ENCODE measurements at places on chromosomes 5 and 9.

DNA sequence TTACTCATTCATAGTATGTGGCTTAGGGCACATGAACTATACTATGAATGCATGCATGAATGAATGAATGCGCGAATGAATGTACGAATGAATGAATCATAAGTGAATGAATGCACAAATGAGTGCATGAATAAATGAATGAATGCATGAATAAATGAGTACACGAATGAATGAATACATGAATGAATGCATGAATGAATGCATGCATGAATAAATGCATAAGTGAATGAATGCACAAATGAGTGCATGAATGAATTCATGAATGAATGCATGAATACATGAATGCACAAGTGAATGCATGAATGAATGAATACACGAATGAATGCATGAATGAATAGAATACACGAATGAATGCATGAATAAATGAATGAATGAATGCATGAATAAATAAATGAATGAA lies 52.5 kb upstream of the FCN1 start:
- DNase-seq, result no peak

- DNase-seq, result no peak
These were observed 40.2 kb upstream of the EXOC3 start for GRCh38 chr5:402615-403359.

GRCh38 chr5:40552981-40553380 lies 126.7 kb upstream of the PTGER4 start:
- no peak for DNase-seq

DNA sequence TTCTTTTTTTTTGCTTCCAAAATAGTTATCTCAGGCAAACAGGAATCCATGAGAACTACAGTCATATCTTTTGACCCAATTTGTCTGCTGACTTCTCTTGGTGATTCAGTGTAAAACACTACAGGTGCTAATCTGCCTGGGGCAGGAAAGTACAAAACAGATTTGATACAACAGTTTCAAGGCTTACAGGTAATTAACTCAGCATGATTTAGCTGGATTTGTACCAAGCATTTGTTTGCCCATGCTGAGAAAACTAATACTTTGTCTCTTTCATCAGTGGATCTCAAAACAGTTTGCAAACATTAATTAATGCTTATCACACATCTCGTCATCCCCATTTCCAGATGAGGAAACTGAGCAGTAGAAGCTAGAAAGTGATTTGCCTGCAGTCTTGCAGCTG lies 312.5 kb upstream of the SEMA6A start:
- no peak for DNase-seq

DNA sequence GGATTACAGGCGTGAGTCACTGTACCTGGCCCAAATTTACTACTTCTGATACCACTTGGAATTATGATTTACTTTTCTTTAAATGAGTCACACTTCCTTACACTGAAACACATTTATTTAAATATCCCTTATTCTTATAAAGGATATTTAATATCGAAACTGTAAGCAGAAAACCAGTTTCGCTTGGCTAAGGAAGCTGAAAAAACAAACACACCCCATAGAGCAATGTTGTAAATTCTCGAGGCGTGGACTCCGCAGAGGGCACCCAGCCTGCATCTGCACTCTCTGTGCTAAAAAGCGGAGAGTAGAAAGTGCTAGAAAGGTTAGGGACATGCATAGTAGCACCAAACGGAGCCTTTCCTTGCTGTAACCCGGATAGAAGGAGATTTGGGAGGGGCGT lies 86.5 kb downstream of the HMCN2 start:
- no peak for DNase-seq

DNA sequence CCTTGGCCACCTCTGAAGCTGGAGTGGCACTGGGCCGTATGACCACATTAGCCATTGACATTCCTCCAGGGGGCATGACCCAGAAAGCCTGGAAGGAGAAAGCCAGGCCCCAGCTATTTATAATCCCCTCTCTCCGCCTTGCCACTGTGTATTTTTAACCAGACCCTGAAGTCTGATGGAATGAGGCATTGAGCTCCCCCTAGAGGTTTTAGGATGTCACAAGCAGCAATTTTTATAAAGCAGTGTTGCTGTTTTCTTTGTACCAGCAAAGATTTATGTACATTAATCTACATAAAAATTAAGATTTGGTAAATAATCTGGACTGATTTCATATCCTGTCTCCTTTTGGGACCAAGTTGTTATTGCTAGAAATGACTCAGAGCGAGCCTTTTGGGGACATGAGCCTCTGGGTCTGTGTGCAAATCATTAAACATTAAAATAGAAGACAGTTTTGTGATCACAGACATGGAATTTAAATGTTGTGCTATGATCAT lies 127.1 kb downstream of the TRIO start:
- no peak for DNase-seq

DNA sequence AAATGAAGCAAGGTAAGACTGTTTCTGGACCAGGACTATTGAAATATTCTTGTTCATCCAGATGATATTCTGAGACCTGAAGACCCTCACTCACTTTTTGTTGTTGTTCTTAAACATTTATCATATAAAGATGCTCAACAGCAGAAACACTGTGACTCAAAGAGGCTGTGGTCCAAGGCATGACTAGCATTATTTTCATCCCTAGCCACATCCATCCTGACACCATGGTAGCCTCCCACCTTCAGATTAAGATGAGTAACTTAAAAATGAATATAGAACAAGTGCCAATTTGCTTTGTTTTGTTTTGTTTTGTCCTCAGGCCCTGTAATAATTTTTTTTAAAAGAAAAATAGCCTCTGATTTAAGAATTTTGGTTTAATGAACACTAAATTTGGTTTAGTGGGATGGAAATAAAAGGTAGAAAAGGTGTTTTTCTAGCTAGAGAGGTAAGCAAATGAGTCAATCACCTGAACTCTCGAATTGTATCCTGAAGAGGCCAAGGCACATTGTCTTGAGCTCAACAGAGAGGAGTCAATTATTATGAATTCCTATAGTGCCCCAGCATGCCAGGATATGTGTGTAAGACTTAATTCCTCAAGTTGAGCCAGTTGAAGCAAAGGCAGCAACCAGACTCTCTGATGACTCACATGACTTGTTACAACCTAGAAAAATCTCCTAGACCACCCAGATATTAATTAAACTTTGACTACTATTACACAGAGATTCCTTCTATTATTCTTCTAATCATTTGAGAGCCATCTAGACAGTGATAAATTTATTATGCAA lies 380.1 kb upstream of the TUSC1 start:
- DNase-seq, result no peak

- DNase-seq, result no peak
These were observed 202.7 kb upstream of the CDKN2B start for GRCh38 chr9:22211588-22212360.

DNA sequence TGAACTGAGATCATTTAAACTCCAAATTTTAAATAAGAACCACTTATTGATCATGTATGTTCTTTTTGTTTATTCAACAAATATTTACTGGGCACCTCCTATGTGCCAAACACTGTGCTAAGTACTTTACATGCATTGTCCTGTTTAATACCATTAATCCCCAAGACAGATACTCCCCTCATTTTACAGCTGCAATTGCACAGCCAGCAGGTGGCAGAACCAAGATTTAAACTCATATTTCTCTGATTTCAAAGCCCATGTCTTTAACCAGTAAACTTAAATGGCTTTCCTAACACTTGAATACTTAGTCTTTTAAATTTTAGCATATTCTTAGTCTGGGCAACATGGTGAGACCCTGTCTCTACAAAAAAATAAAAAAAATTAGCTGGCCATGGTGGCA lies 43.4 kb upstream of the KIAA1958 start:
- DNase-seq, result no peak

DNA sequence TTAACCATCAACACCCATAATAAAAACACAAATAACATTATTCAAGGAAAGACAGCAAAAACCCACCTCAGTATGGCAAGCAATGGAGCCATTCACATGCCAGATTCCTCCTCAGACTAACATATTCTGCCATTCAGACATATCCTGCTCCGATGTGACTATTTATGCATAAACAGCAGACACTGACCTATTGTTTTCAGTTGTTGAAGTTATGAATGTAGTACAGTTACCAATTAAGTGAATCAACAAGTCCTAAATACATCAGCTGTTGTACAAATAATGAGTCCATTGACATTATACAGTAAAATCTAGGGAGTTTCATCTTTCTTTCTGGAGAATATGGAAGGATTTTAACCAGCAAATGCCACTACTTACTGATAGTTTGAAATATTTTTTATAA lies 131.7 kb downstream of the DENND1A start:
- DNase-seq, result no peak

GRCh38 chr9:113410207-113410864 lies at the start of the genes C9orf43 and POLE3:
Gene C9orf43, plus strand, starts transcription at chr9:113410747. Its CDS starts 2,747 bp downstream, at chr9:113413494.
Gene POLE3, minus strand, starts transcription at chr9:113410675. Its CDS starts 382 bp downstream, at chr9:113410293.
- DNase-seq, result peak; percentile 93

All from stimulated activated CD4-positive, alpha-beta T cell treated with anti-CD3 and anti-CD28 coated beads, TNF-alpha, amount 100 ng/mL, for 48 hours (primary cell).